Skeletal muscle tissue (tissue), 5 donors: ENCODE measurements at places on chromosomes 4 and X. TPM values are rescaled to one million over a fixed set of nuclear protein-coding genes. Genes with fewer than 3 reads are reported as not detected.

The SSX4 gene
- total RNA-seq = not detected

The AIFM1 gene
- total RNA-seq = 19.3 TPM

The ETDA gene
- not detected for total RNA-seq

The GPR78 gene
- 0.52 TPM for total RNA-seq

The FAM149A gene
- total RNA-seq = 6.8 TPM

The EDA gene
- 11.0 TPM for total RNA-seq

The GPR50 gene
- not detected for total RNA-seq

The SSX4B gene
- not detected for total RNA-seq

The ERCC6L gene
- total RNA-seq = 0.52 TPM

The SPINK2 gene
- not detected for total RNA-seq

The MAGEA10 gene
- total RNA-seq = not detected

The ITGB1BP2 gene
- total RNA-seq = 120 TPM

The KDR gene
- total RNA-seq = 49.1 TPM

The CLDN22 gene
- total RNA-seq = not detected

The RHOH gene
- total RNA-seq = 1.0 TPM

The DCLK2 gene
- 7.3 TPM for total RNA-seq

The TCEAL5 gene
- 0.52 TPM for total RNA-seq

The FDCSP gene
- total RNA-seq = not detected

The MFAP3L gene
- total RNA-seq = 1.6 TPM

The ARMCX4 gene
- total RNA-seq = 17.2 TPM

The TLR6 gene
- 1.0 TPM for total RNA-seq

The ENPEP gene
- 9.9 TPM for total RNA-seq

The PAK3 gene
- total RNA-seq = 4.7 TPM

The PRSS12 gene
- total RNA-seq = 10.4 TPM

The NXF2B gene
- not detected for total RNA-seq

The SOWAHD gene
- total RNA-seq = 1.6 TPM

The MAGEA3 gene
- total RNA-seq = not detected

The MAGEC1 gene
- not detected for total RNA-seq
